Activated effector memory CD4-positive, alpha-beta T cell treated with Interleukin-2 at 50 U/mL for 16 hours (primary cell): ENCODE measurements at places on chromosomes 3 and 15.
A peak's percentile ranks its signal among the peaks of the same experiment; 100 is the strongest.

DNA sequence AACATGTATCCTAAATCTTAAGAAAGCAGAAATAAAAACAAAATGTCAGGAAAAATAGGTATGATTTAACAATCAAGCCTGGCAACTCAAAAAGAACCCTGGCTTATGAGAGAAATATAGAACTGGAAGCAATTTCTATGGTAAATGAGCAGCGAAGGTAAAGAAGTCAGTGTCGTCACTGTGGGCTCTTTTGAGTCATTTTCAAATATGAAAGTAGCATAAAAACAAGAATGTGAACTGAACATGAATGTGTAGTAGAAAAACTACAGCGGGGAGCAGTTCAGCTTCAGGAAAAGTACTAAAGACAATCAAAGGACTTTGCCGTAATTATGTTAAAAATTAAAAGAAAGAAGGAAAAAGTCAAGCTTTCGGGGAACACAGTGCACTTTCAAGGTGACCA lies 17.5 kb downstream of the LSG1 start:
- no peak for DNase-seq

- no peak for DNase-seq
These were observed 502.9 kb downstream of the GABRG3 start for GRCh38 chr15:27473845-27474244.

GRCh38 chr15:49473031-49473430 lies 50.0 kb downstream of the FGF7 start:
- no peak for DNase-seq

GRCh38 chr3:74107451-74107850 lies 482.7 kb upstream of the PDZRN3 start:
- no peak for DNase-seq

- no peak for DNase-seq
These were observed 117.6 kb downstream of the TOP2B start for GRCh38 chr3:25547103-25547502.

- no peak for DNase-seq
These were observed 147.8 kb downstream of the PLCL2 start for GRCh38 chr3:17032407-17033034.

GRCh38 chr3:124928333-124929202 lies 6.0 kb downstream of the MUC13 start:
- DNase-seq = peak; percentile 35

GRCh38 chr3:40969341-40969740 lies 230.0 kb upstream of the CTNNB1 start:
- no peak for DNase-seq

GRCh38 chr3:45763303-45763675 lies 33.0 kb downstream of the SLC6A20 start:
- DNase-seq = no peak

GRCh38 chr3:110881069-110881468 lies 190.5 kb upstream of the NECTIN3 start:
- no peak for DNase-seq

DNA sequence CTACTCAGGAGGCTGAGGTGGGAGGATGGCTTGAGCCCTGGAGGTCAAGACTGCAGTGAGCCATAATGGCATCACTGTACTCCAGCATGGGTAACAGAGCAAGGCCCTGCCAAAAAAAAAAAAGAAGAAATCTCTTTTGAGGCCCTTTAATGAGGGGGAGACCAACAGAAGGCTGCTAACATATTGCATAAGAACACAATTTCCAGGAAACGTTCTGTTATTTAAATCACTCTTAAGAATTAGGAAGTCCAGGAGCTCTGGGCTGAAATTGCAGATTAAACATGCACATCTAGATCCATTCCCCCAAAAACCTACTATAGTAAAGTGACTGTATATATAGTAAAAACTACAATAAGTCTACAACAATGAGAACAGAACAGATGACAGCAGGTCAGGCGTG lies 16.1 kb upstream of the BLM start:
- DNase-seq = no peak

DNA sequence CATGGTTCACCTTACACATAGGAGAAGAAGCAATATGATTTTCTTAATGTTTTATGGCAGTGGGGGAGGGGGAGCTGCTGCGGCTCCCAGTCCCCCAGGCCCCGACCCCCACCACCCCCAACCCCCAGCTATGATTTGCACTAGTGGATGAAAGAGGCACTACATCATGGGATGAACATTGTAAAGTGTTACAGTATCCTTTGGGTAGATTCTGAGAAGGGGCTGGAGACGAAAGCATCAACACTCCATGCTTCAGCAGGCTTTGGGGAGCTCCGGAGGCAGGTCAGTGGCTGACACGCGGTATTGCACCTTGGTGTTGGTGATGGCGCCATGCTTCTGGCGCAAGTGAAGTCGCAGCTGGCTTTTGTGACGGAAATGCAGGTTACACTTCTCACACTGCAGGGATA lies 19.9 kb upstream of the RTP2 start:
- DNase-seq = no peak

- DNase-seq = no peak
These were observed 132.8 kb downstream of the LRIG1 start for GRCh38 chr3:66367979-66368378.

GRCh38 chr3:55012091-55012490 lies 84.2 kb upstream of the LRTM1 start:
- no peak for DNase-seq

- no peak for DNase-seq
These were observed 114.5 kb upstream of the GOLGA8J start for GRCh38 chr15:29968099-29968894.

GRCh38 chr15:44735482-44736180 lies 697 bp upstream of the TRIM69 start:
- no peak for DNase-seq
